Left lung (tissue), 14 donors: ENCODE measurements at places on chromosomes 3 and 15. TPM values are rescaled to one million over a fixed set of nuclear protein-coding genes. Genes with fewer than 3 reads are reported as not detected.

Gene PDZRN3
- total RNA-seq: 33.5 TPM

Gene CEP19
- 3.1 TPM for total RNA-seq

Gene CHD2
- 135 TPM for total RNA-seq

Gene SACM1L
- total RNA-seq: 58.2 TPM

Gene ATP6V1A
- 111 TPM for total RNA-seq

Gene ZNF501
- total RNA-seq: 4.4 TPM

Gene C3orf62
- total RNA-seq: 4.2 TPM

Gene OXTR
- total RNA-seq: 4.9 TPM

Gene GABRR3
- not detected for total RNA-seq

Gene MAGEL2
- total RNA-seq: 0.60 TPM

Gene LRTM1
- total RNA-seq: not detected

Gene THPO
- total RNA-seq: 0.65 TPM

Gene PGBD4
- 1.1 TPM for total RNA-seq

Gene VEPH1
- total RNA-seq: 143 TPM

Gene ZSCAN29
- total RNA-seq: 19.9 TPM

Gene RAD51
- 4.8 TPM for total RNA-seq

Gene KY
- 0.10 TPM for total RNA-seq

Gene OIP5
- 1.6 TPM for total RNA-seq
